ENCODE measurements at places on chromosomes 3 and 15.

DNA sequence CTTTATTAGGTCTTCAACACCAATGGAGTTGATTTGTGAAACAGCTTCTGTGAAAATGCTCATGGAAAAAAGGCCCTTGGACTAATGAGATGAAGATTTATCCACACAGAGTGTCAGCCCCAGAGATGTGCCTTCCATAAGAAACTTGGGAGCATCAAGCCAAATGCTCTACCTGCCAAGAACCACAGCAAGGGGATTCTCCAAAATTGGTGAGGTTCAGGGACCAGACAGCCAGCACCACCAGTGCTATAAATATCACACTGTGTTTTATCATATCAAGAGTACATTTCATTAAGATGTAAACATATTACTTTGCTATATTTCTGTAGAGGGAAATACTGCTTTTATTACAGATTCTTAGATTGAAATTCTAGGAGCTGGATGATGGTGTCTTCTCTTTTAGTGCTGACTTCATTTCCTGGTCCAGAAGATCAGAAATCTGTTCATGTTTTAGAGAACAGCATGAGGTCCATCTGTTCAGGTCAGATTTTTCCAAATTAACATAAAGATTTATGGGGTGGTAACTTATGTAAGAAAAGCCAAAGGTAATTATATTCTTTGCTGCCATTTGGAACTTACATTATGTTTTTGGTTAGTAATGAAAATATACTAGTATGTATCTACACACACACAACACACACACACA lies 17.7 kb downstream of the SLC35G2 start:
- no peak overlapping the region for H3K27ac ChIP-seq
- H3K36me3 ChIP-seq = no peaks in the 10 kb centered on the region
- no peak for DNase-seq

DNA sequence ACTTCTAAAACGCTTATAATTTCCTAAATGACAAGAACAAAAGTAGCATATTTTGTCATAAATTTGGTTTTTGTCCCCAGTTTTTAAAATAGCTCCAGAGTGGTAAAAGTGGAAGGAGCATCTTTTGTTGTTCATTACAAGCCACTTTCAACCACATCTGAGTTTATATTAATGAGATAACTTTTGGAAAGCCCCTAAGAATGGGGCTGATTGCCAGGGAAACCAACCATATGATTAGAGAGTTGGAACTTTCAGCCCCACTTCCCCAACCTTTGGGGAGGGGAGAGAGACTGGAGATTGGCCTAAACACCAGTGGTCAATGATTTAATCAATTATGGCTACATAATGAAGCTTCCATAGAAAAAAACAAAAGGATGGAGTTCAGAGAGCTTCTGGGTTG lies 57.4 kb downstream of the CPA3 start:
- DNase-seq = no peak
- no peaks in the 10 kb centered on the region for H3K36me3 ChIP-seq
- no peak overlapping the region for H3K4me3 ChIP-seq
- no peak overlapping the region for H3K27ac ChIP-seq

DNA sequence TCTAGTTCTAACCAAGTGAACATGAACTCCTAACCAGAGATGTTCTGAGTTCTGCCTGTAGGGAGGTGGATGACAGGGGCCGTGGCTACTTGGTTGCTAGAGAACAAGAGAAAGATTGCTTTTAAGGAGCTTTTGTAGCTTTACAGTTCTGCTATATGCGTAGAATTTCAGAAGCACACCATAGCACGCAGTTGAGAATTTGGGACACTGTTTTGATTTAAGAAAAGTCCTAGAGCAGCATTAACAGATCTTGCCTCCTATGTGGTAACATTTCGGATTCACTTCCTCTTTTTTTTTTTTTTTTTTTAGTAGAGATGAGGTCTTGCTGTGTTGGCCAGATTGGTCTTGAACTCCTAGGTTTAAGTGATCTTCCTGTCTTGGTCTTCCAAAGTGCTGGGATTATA lies 181.7 kb downstream of the TCF12 start:
- no peak overlapping the region for H3K4me3 ChIP-seq
- no peaks in the 10 kb centered on the region for H3K36me3 ChIP-seq
- DNase-seq = no peak
- H3K4me1 ChIP-seq = no peaks in the 10 kb centered on the region

DNA sequence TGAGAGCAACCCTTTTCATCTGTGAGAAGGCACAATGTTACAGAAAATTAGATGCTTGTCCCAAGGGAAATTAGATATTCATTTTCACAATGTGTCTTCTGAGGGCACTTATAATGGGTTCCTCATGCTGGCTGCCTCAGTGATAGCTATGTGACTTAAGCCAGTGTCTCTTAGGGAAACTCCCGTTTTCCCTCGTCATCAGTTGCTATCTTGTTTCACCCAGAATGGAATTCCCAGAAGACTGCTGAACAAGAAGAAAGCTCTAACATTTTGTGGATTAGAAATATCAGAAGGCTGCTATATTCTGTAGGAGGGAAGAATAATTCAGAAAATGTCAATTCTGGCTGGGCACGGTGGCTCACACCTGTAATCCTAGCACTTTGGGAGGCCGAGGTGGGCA lies 67.9 kb upstream of the WDR72 start:
- no peaks in the 10 kb centered on the region for H3K36me3 ChIP-seq
- no peaks in the 10 kb centered on the region for H3K4me1 ChIP-seq

- H3K27ac ChIP-seq = no peak overlapping the region
- H3K4me3 ChIP-seq = no peak overlapping the region
- no peaks in the 10 kb centered on the region for H3K27me3 ChIP-seq
These were observed 137.6 kb upstream of the TOPAZ1 start for GRCh38 chr3:44104043-44104442.

DNA sequence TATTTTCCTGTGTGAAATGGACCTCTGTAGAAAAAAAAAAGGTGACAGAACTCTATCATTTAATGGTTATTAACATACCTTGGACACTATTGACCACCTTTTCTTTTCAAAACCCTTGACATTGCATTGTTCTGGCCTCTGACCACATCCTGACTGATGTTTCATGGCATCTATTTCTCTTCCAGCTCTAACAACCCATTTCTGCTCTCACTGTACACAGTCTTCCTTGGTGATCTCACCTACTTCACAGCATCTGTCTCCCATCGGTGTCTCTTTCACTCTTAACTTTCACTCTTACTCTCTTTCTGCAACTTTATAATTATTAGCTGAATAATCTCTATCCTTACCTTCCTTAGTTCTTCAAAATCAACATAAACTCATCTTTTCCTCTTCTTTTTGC lies 217.4 kb upstream of the CD96 start:
- no peak overlapping the region for H3K4me3 ChIP-seq
- H3K27me3 ChIP-seq = no peaks in the 10 kb centered on the region
- peaks cover 5% of the 10 kb centered on the region for H3K4me1 ChIP-seq
- H3K36me3 ChIP-seq = no peaks in the 10 kb centered on the region
- H3K27ac ChIP-seq = no peak overlapping the region
- DNase-seq = no peak

DNA sequence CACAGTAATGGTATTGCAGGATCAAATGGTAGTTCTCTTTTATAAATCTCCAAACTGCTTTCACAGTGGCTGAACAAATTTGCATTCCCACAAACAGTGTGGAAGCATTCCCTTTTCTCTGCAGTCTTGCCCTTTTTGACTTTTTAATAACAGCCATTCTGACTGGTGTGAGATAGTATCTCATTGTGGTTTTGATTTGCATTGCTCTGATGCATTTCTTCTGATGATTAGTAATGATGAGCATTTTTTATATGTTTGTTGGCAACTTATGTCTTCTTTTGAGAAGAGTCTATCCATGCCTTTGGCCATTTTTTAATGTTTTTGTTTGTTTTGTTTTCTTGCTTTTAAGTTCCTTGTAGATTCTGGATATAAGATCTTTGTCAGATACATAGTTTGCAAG lies 316.1 kb upstream of the TMCO5A start:
- H3K27ac ChIP-seq = no peak overlapping the region
- H3K27me3 ChIP-seq = no peaks in the 10 kb centered on the region
- H3K4me3 ChIP-seq = no peak overlapping the region
- no peak for DNase-seq

DNA sequence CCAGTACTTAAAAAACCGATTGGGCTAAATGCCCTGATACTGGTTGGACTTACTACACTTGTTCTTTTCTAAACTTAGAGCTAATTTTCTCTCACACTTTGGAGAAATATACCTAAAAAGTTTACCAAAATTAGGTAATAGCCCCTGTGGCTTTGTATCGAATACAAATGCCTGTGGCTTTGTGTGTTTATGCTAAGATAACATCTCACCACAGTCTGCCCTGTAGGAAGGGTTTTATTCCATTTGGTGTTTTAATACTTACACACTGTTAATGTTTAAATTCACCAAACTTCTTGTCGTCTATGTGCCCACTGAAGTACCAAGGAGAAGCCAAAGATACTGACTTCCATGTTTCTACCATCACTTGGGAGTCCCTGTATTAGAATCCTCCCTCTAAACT lies 66.4 kb downstream of the BCHE start:
- H3K27me3 ChIP-seq = no peaks in the 10 kb centered on the region
- H3K36me3 ChIP-seq = no peaks in the 10 kb centered on the region
- no peak for DNase-seq
- no peak overlapping the region for H3K4me3 ChIP-seq

DNA sequence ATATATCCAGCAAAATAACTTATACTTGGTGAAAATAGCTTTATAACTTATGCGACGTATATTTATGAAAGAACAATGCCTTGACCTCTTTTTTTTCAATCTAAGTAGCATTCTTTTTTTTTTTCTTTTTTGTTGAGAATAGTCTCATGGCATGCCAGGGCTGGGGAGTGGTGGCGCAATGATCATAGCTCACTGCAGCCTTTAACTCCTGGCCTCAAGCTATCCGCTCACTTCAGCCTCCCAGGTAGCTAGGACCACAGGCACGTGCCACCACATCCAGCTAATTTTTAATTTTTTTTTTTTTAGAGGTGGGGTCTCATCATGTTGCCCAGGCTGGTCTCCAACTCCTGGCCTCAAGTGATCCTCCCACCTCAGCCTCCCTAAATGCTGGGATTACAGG lies 43.5 kb downstream of the RAB8B start:
- peaks cover 21% of the 10 kb centered on the region for H3K4me1 ChIP-seq
- H3K4me3 ChIP-seq = no peak overlapping the region
- no peak for DNase-seq
- no peak overlapping the region for H3K27ac ChIP-seq

GRCh38 chr15:31347981-31348803 lies 21.6 kb downstream of the KLF13 start:
- DNase-seq = no peak
- H3K27ac ChIP-seq = no peak overlapping the region
- H3K4me3 ChIP-seq = no peak overlapping the region
- H3K36me3 ChIP-seq = no peaks in the 10 kb centered on the region
- H3K27me3 ChIP-seq = no peaks in the 10 kb centered on the region
- peaks cover 91% of the 10 kb centered on the region for H3K4me1 ChIP-seq

GRCh38 chr3:110859336-110859735 lies 212.3 kb upstream of the NECTIN3 start:
- no peaks in the 10 kb centered on the region for H3K27me3 ChIP-seq
- H3K4me1 ChIP-seq = peaks cover 9% of the 10 kb centered on the region
- H3K36me3 ChIP-seq = no peaks in the 10 kb centered on the region
- no peak overlapping the region for H3K4me3 ChIP-seq
- H3K27ac ChIP-seq = no peak overlapping the region
- no peak for DNase-seq

- H3K27ac ChIP-seq = no peak overlapping the region
- H3K4me1 ChIP-seq = peaks cover 29% of the 10 kb centered on the region
- no peak for DNase-seq
- no peaks in the 10 kb centered on the region for H3K27me3 ChIP-seq
- no peak overlapping the region for H3K4me3 ChIP-seq
These were observed 31.9 kb downstream of the SLMAP start for GRCh38 chr3:57787867-57788623.

DNA sequence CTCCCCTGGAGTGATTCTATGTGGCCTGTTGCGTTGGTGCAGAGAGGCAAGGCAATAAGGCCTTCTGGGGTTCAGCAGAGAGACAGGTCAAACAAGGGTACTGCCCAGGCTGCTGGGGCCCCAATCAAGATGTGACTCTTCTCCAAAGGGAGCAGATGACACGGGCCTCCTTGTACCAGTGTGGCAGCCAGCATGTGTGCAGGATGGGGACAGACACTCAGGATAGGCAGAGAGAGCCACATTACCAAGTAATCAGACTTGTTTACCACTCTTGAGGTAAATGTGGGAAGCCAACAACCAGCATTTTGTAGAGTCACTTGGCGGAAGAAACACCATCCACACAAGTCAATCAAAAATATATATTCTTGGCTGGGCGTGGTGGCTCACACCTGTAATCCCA lies 95.3 kb upstream of the DLG1 start:
- no peaks in the 10 kb centered on the region for H3K36me3 ChIP-seq
- no peaks in the 10 kb centered on the region for H3K4me1 ChIP-seq
- H3K27ac ChIP-seq = no peak overlapping the region
- H3K4me3 ChIP-seq = no peak overlapping the region
- DNase-seq = no peak

- H3K4me3 ChIP-seq = no peak overlapping the region
- no peak for DNase-seq
- no peaks in the 10 kb centered on the region for H3K27me3 ChIP-seq
- H3K4me1 ChIP-seq = peaks cover 3% of the 10 kb centered on the region
- no peaks in the 10 kb centered on the region for H3K36me3 ChIP-seq
These were observed 61.4 kb downstream of the LRRK1 start for GRCh38 chr15:100980410-100981046.

DNA sequence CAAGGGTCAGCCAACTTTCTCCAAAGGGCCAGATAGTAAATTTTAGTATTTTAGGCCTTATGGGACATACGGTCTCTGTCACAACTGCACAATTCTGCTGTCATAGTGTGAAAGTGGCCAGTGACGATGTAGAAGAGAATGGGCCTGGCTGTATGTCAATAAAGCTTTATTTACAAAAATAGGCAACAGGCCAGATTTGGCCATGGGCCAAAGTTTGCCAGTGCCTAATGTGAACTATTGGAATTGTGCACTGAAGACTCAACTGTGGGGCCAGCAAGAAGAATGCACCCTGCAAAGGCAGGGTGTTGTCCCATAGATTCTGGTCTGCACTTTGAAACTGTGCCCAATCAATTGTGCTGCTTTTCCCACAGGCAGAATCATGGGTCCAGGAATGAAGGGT lies 69.4 kb upstream of the PRR23E start:
- DNase-seq = no peak
- H3K4me1 ChIP-seq = no peaks in the 10 kb centered on the region
- H3K4me3 ChIP-seq = no peak overlapping the region
- H3K36me3 ChIP-seq = no peaks in the 10 kb centered on the region

GRCh38 chr3:147373301-147373700 lies 33.0 kb downstream of the ZIC4 start:
- no peaks in the 10 kb centered on the region for H3K36me3 ChIP-seq
- peaks cover 4% of the 10 kb centered on the region for H3K27me3 ChIP-seq
- no peaks in the 10 kb centered on the region for H3K4me1 ChIP-seq
- no peak for DNase-seq

GRCh38 chr15:70870051-70870450 lies 16.1 kb upstream of the LARP6 start:
- DNase-seq = no peak
- H3K36me3 ChIP-seq = no peaks in the 10 kb centered on the region
- H3K27ac ChIP-seq = no peak overlapping the region
- H3K27me3 ChIP-seq = no peaks in the 10 kb centered on the region
- no peak overlapping the region for H3K4me3 ChIP-seq

DNA sequence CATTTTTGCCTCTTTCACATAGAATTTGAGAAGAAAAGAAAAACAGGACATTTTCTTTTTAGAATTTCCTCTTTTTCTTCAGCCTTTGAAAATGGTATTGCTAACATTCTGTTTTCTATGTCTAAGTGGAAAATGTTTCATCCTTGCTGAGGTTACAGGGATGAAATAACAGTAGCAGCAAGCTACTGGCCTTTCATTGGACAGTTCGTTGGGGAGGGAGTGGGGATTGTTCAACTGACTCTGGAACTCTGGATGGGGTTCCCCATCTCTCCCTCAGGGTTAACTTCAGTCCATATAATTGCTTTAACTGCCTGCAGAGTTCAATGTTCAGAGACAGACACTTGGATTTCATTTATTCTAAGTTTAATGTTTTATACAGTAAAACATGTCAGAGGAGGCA lies 346.0 kb downstream of the NLGN1 start:
- H3K4me1 ChIP-seq = no peaks in the 10 kb centered on the region
- DNase-seq = no peak

Data from body of pancreas (tissue), 4 donors.